ENCODE measurements at places on chromosomes 3 and 15. TPM values are rescaled to one million over a fixed set of nuclear protein-coding genes. Genes with fewer than 3 reads are reported as not detected.

The NMD3 gene
- total RNA-seq: 55.2 TPM

GRCh38 chr3:7841451-7841850 is 660.2 kb upstream of the LMCD1 start:
- H3K36me3 ChIP-seq: no peaks in the 10 kb centered on the region
- no peaks in the 10 kb centered on the region for H3K27me3 ChIP-seq
- no peak overlapping the region for H3K27ac ChIP-seq

GRCh38 chr3:125324341-125324740 is 50.8 kb downstream of the ZNF148 start:
- no peaks in the 10 kb centered on the region for H3K27me3 ChIP-seq
- peaks cover 23% of the 10 kb centered on the region for H3K36me3 ChIP-seq
- DNase-seq: no peak
- no peak overlapping the region for H3K4me3 ChIP-seq
- H3K27ac ChIP-seq: no peak overlapping the region
- H3K4me1 ChIP-seq: no peaks in the 10 kb centered on the region

DNA sequence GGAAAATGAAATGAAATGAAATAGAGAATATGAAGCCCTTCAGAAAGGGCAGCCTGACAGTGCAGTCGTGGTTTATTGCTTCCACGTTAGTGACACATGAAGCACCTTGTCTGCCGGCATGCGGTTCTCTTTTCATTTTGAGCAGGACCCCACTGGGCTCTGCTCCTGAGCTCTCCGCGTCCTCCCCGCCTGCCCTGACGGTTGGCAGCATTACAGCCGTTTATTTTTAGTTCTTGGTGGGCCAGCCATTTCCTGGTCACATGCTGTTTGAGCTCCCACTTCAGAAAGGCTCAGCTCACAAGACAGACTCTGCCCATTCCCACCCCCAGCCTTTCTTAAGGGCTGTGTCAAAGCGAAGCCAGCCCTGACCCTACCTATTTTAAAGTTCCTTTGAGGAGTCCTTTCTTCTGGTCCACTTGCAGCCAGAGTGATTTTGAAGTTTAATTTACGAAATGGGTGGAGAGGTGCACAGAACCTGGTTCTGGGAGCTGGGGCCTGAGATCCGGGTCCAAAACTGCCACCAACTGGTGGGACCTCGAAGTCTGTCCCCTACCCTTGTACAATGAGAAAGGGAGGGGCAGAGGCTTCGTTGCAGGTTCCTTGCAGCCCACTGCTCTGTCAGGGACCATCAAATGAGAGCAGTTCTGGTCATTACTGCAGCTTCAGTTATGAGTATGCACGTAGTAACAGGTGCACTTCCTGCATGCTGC is 60.1 kb downstream of the MGLL start:
- peaks cover 8% of the 10 kb centered on the region for H3K4me1 ChIP-seq
- H3K36me3 ChIP-seq: no peaks in the 10 kb centered on the region
- DNase-seq: no peak

The C3orf22 gene
- not detected for total RNA-seq

The CAPN3 gene
- total RNA-seq: 0.90 TPM

The P2RY12 gene
- total RNA-seq: not detected

The NR2E3 gene
- total RNA-seq: not detected

The ACTC1 gene
- not detected for total RNA-seq

GRCh38 chr3:53082736-53083135 is 36.9 kb upstream of the SFMBT1 start:
- H3K4me1 ChIP-seq: peaks cover 19% of the 10 kb centered on the region
- H3K27ac ChIP-seq: no peak overlapping the region
- no peak for DNase-seq
- no peaks in the 10 kb centered on the region for H3K27me3 ChIP-seq

The SLC2A2 gene
- 19.5 TPM for total RNA-seq

- no peaks in the 10 kb centered on the region for H3K27me3 ChIP-seq
- DNase-seq: no peak
- H3K36me3 ChIP-seq: no peaks in the 10 kb centered on the region
- no peak overlapping the region for H3K27ac ChIP-seq
Observed at GRCh38 chr15:33099739-33100138, 94.8 kb downstream of the FMN1 start.
